NCI-H146 (cell line): ENCODE measurements at places on chromosomes 13 and 19.

DNA sequence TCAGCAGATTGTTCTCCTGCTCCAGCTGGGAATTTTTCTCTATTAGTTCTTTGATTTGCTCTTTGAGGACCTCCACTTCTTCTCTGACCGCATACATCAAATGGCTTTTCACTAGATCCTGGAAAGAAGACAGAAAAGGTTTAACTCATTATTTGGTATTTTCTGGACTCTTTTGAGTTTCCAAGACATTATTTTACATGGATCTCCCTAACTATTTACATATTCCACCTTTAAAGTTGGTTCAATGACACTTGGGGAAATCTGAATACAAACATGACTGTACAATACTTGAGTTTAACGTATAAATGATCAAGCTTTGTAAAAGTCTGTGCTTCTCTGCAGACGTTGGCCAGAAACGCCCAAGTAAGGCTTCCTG, 61.1 kb downstream of the SERP2 start:
- DNase-seq: no peak

DNA sequence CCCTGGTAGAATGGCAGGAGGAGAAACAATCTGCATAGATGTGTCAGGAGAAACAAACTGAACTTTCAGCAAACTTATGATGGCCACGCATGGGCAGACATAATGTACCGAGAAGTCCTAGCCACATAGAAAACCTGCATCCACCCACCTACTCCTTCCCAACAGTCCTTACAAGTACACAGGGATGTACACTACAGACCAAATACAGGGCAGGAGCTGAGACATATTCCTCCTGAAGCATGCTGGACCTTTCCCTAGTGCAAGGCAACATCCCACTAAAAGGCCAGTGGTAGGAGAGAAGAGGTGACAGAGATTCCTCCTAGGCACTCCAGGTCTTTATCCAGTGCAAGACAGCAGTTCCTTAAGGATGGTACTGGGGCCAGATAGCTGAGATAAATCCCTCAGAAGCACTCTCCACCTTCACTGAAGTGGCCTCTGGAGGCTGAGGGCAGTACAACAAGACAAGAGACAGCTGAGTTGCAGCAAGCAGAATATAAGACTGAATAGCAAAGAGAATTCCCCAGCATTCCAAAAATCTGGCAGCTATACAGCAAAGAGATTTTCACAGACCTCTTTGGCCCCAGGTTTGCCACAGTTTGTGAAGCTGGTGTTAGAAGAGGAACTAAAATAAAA, 18.3 kb downstream of the VWA8 start:
- DNase-seq: peak; percentile 5

- peak; percentile 86 for DNase-seq
Measured at GRCh38 chr19:48271531-48272151, 1.8 kb downstream of the ZNF114 start.

DNA sequence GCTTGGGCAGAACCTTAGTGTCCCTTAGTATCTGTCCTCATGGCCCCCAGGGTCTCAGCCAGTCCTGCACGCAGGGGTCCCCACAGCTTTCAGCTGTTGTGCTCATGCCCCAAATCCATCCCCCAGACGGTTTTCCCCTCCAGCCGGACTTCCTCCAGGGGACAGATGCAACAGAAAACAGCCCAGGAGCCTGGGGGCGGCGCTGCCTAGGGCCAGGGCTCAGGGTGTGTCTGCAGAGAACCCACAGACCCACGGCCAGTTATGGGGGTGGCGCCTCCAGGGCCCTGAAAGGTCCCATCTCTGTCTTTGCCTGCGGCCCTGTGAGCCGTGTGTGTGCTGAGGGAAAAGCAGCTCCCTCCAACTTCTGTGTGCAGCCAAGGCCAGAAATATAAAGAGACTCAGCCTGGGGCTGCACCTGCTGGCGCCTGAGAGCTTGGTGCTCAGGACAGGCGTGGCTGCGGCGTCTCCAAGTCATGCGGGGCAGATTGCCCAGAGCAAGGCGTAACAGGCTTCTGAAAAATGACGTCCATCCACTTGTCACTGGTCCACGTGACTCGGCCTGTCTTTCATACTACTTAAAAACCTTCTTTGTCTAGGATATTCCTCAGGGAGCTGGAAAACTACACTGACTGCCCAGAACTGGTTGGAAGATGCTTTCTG, 22.1 kb upstream of the F7 start:
- no peak for DNase-seq

- no peak for DNase-seq
Measured at GRCh38 chr13:44867825-44868224, 121.4 kb downstream of the NUFIP1 start.

DNA sequence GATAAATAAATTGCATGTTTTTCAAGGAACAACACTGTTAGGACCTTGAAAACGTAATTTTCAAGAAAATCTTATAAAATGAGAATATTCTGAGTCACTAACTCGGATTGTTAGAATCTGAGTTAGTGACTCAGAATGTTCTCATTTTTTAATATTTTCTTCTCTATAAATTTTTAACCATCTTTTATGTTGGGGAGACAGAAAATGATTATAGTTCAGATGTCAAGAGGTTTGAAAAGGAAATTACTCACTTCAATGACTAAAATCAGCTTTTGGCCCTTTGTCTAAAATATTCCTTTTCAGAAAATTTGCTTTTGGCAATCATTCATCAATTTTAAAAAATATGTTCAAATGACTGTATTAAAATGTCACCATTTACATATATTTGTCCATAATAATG, 264.2 kb upstream of the EDNRB start:
- no peak for DNase-seq

DNA sequence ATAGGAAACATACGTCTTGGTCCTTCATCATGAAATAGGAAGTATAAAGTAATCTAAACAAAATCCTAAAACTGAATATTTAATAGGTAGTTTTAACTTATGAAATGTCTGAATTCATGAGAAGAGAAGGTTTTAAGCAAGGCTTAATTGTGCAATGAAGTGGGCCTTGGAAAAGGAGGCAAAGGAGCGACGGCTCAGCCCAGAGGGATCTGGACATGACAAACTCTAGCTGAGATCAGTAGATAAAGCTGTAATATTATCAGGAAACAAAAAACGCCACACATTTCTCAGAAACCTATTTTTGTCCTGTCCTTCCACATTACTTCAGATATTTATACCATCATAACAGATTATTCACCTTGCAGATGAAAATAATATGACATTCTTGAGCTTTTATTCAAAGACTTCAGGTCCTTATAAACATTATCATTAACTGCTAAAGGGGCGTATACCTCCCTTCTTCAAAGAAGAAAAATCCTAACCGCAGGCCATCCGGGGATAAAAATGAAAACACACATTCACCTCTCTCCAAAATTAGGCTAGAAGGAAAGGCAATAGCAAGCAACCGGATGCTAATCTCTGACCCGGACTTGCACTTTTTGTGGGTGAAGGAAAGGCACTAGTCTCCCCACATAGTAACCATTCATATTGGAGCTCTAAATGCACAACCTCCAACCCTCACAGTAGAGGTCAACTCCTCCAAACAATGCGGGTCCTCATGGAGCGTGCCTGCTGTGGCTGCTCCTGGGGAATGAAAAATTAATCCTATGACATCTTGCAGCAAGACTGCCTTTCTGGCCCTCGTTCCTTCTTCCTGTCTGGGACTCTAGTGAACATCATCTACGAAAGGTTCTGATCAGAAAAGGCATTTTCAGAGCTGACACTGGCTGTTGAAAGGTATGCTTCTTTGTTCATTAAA, 108.8 kb downstream of the TBC1D4 start:
- no peak for DNase-seq

- DNase-seq: no peak
Measured at GRCh38 chr19:58252102-58252685, 23.5 kb downstream of the ZNF544 start.

GRCh38 chr13:100511466-100511865, 77.1 kb downstream of the GGACT start:
- DNase-seq: peak; percentile 25

GRCh38 chr19:17499648-17500446, 11.6 kb upstream of the PGLS start:
- no peak for DNase-seq

- no peak for DNase-seq
Measured at GRCh38 chr13:108425056-108425455, 155.5 kb downstream of the TNFSF13B start.

GRCh38 chr19:53328967-53329366, 4.6 kb upstream of the ZNF845 start:
- no peak for DNase-seq

GRCh38 chr13:92575777-92576176, 650.8 kb upstream of the GPC6 start:
- no peak for DNase-seq

- DNase-seq: no peak
Measured at GRCh38 chr13:31955741-31956140, 75.8 kb upstream of the FRY start.

- DNase-seq: no peak
Measured at GRCh38 chr13:50760751-50761150, 82.7 kb downstream of the DLEU7 start.

- no peak for DNase-seq
Measured at GRCh38 chr19:45264781-45265317, 13.8 kb downstream of the MARK4 start.

GRCh38 chr13:75685239-75685697, 49.1 kb downstream of the LMO7 start:
- DNase-seq: peak; percentile 80

GRCh38 chr13:73820688-73821087, 313.5 kb downstream of the KLF12 start:
- DNase-seq: no peak

GRCh38 chr19:18279516-18280246, 1.7 kb downstream of the JUND start:
- DNase-seq: peak; percentile 97

GRCh38 chr13:105908586-105908985, 626.9 kb downstream of the EFNB2 start:
- no peak for DNase-seq

- no peak for DNase-seq
Measured at GRCh38 chr13:112032186-112032993, 34.6 kb upstream of the SOX1 start.

GRCh38 chr13:95524264-95524901, 28.1 kb upstream of the CLDN10 start:
- DNase-seq: no peak

DNA sequence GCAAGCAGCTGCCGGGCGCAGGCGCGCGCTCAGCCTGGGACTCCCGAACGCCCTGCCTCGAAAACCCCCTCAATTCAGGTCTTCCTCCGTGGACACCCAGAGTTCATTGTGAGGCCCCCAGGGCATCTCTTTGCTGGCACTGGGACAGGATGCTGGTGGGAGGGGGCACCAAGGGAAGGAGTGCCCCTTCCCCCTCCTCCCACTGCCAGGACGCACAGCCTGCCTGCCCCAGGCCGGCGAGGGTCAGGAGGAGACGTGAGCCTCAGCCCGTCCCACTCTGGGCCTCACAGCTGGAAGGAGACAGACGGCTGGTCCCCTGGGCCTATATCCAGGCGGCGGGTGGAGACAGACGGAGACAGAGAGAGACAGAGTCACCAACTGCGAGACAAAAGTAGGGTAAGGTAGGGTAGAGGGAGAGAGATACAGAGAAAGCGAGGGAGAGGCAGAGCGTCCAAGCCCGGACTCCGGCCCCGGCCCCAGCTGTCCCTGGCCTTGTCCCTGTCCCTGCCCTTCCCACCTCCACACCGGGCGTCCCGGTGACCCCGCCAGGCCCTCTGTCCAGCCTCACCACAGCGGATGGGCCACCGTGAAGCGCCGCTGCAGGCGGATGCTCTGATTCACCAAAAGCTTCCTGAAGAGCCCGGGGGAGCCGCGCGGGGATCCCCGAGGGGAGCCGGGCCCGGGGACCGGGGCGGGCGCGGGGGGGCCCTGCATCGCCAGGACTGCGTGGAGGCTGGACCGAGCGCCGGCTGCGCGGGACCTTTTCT, at the start of gene PDE4C:
Gene PDE4C (minus strand): TSS at position 737 of the 767 bp plus-strand sequence. CDS start 23 bp downstream, at position 714.
- no peak for DNase-seq

DNA sequence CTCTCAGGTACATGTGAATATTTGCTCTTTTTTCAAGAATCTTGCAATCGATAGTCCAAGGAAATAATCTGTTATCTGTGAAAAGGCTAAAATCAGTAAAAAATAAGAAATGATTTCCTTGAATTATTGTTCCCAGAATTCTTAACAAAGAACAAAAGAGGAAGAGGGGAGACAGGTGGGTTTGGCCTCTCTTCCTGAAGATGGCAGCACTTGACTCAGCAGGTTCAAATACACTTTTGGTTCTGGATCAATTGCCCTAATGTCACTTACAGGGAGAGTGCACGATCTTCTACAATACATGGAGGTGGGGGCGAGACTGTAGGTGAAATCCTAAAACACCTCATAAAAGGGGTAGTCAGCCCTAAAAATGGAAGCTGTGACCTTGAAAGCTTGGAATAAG, 358.7 kb downstream of the IRS2 start:
- peak; percentile 13 for DNase-seq

- DNase-seq: no peak
Measured at GRCh38 chr19:33788676-33789075, 8.0 kb upstream of the KCTD15 start.

DNA sequence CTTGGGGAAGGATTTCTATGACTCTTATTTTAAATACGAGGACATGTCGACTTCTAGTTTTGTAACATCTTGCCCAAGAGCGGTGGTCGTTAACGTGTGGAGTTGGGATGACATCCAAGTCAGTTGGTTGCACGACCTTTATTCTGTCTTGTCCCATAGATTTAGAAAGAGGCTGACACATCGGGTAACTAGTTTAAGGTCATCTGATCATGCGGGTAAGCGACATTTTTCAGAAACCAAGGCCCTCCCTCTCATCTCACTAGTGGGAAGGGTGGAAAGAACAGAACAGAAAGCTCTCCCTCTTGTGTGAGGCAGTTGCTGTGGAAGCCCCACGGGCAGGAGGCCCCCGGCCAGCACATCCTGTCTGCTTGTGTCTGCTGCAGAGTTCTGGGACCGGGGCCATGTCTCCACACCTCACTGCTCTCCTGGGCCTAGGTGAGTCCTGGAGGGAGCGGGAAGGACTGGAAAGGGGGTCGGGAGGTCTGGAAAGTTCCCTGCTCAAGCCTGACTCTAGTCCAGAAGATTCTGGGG, at the start of gene LAIR2:
Gene LAIR2 (plus strand): TSS at position 314 of the 531 bp plus-strand sequence. CDS start 88 bp downstream, at position 402.
- no peak for DNase-seq

DNA sequence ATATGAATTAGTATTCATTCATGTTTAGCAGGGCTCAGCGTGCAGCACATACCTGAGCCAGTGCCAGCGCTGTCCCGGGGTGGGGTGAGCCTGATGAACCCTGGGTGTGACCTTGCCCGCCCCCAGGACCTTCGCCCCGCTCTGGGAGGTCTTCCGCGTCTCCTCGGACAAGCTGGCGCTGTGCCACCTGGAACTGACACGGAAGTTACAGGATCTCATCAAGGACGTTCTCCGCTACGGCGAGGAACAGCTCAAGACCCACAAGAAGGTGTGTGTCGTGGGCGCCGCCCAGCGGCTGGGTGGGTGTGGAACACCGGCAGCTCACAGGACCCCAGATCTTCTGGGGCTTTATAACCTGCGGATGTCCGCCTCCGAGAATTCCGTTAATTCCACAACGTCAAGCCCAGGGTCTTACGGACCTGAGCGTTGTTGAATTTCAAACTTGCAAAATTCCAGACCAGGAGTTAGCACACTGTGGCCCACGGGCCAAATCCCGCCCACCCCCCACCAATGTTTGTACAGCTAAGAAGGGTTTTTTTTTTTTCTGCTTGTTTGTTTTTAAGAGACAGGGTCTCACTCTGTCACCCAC, 15.4 kb downstream of the FCHO1 start:
- peak; percentile 86 for DNase-seq

- DNase-seq: no peak
Measured at GRCh38 chr13:22090106-22090505, 419.2 kb downstream of the FGF9 start.

GRCh38 chr13:111156421-111156820, 41.3 kb downstream of the ARHGEF7 start:
- no peak for DNase-seq

GRCh38 chr13:30873499-30873898, 32.6 kb upstream of the MEDAG start:
- DNase-seq: no peak
